T-helper 17 cell (primary cell): ENCODE measurements at places on chromosomes 1 and 21.

- no peak for DNase-seq
Measured at GRCh38 chr21:20662514-20662913, 335.7 kb upstream of the NCAM2 start.

DNA sequence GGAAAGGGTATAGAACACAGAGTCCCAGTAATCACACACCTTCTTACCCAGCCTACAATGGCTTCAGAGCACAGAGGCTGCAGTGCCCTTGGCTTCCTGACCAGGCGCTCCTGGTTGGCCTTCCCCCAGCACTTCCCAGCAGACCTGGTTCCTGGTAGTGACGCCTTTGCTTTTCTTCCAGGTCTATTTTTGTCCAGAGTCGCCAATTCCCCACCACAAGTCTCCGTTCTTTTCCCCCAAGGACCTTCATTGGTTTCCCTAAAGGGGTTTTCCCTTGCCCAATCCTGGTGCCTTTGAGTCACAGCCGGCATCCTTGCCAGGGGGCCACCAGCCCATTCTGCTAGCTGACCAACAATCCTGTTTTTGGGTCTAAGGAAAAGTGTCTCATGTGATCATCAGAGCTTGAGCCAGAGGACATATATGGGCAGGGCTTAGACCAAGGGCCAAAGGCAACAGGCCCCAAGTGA, 84.8 kb downstream of the KCNJ15 start:
- DNase-seq, result no peak

- DNase-seq, result no peak
Measured at GRCh38 chr1:27509127-27510080, 19.4 kb upstream of the WASF2 start.

- no peak for DNase-seq
Measured at GRCh38 chr1:231068762-231069161, 28.7 kb upstream of the FAM89A start.
